Foreskin melanocyte (primary cell): ENCODE measurements at places on chromosomes 11 and 22.

DNA sequence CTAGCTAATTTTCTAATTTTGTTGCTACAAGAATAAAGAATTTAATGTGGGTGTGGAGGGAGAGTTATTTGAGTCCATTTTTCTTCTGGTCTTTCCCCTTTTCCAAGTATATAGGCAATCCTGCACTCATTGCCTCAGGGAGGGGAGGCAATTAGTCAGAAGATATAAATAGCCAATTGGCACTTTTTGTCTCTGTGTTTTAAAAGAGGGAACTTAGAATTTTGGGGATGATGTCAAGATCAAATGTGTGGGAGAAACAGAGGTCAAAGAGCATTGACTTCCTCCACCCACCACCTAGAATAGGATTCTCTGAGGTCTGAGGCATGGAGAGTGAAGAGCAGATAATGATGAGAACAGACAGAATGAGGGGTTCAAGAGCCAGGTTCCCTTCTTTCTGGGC is 120.3 kb upstream of the ZC3H12C start:
- DNase-seq, result no peak

- DNase-seq, result no peak
These were observed 2.9 kb downstream of the RIN1 start for GRCh38 chr11:66333220-66333877.

GRCh38 chr11:69912911-69913451 is 93.8 kb upstream of the FGF3 start:
- DNase-seq, result no peak

DNA sequence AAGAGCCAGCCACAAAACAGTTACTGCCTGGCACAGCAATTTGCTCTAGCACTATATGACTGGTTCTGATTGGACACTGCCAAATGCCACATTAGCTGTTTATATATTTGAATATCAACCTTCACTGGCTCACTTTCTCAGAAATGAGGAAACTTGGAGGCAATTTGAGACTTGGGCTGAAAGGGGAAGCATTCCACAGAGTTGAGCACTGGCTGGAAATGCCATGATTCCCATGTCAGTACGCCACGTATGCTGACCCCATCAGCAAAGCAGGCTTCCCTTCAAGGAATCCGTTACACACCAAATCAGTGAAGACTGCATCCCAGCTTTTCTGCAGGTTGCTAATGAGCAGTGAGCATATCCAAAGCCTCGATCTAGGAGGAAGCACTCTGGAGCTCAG is 34.7 kb downstream of the GALNT18 start:
- DNase-seq, result no peak

GRCh38 chr11:12585861-12586260 is 88.4 kb upstream of the TEAD1 start:
- no peak for DNase-seq

- DNase-seq, result peak; percentile 25
These were observed 4.4 kb upstream of the FOXRED2 start for GRCh38 chr22:36510966-36511881.

GRCh38 chr11:128474036-128474874 is 113.1 kb downstream of the ETS1 start:
- DNase-seq, result no peak

- no peak for DNase-seq
These were observed 122.2 kb upstream of the TRPC6 start for GRCh38 chr11:101705972-101706371.

GRCh38 chr11:115501893-115502589 is 2.2 kb downstream of the CADM1 start:
- DNase-seq, result peak; percentile 22

DNA sequence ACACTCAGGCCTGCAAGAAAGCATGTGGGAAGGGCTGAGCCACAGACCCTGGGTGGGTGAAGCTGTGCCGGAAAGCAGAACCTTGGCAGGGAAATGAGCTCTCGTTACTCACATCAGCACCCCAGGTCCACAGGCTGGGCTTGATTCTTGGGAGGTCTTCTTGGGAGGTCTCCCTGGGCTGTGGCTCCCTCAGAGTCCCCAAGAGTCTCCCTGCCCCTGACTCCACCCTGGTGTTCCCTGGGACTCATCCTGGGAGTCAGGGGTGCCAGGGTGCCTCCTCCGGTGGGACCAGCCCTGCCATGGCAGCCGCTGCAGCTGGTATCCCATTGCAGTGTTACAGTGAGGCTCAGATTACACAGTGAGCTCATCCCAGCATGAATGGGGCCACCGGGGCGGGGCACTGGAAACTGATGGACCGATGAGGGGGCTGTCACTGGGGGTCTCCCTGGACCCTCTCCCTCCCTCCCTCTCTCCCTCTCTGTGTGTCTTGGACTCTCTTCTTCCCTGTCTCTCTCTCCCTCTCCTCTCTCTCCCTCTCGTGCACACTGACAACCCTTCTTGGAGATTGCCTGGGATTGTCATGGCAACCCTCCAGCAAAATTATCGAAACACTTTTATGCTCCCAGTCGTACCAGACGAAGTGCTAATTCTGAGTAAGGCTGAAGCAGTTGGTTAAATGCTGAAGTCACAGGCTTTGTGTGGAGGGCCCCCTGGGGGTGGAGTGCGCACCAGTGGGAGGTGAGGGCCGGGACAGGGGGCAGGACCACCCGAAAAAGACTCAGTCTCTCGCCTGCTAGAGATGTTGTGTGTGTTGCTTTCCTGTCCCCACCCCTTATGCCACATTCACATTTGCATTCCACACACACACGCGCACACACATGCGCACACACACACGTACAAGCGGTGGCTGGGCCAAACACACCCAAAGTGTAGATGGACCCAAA is 8.6 kb upstream of the C11orf96 start:
- no peak for DNase-seq

DNA sequence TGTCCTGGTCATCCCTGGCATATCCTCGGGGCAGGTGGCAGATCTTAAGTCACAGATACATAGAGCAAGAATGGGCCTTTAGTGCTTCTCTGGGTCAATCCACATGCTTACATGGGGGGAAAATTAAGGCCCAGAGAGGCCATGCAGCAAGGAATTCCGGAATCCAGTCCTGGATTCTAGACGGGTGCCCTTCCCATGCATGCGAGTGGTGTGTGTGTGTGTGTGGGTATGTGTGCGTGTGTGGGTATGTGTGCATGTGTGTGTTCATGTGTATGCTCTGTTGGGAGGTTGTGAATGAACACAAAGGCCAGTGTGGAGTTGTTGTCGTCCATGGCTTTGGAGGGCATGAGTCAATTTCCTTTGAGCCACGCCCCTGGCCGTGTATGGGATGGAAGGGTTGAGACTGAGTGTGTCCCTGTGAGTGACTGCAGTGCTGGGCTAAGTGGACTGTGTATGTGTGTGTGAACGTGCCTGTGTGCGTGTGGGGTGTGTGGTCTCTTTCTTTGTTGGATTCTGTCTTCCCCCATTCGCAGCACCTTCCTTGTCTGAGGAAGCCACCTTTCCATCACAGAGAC is 33.4 kb upstream of the EIF3D start:
- DNase-seq, result no peak

- DNase-seq, result no peak
These were observed 6.7 kb downstream of the MUC5B start for GRCh38 chr11:1229471-1230120.

- no peak for DNase-seq
These were observed 8.0 kb downstream of the SF3B2 start for GRCh38 chr11:66059966-66060680.

DNA sequence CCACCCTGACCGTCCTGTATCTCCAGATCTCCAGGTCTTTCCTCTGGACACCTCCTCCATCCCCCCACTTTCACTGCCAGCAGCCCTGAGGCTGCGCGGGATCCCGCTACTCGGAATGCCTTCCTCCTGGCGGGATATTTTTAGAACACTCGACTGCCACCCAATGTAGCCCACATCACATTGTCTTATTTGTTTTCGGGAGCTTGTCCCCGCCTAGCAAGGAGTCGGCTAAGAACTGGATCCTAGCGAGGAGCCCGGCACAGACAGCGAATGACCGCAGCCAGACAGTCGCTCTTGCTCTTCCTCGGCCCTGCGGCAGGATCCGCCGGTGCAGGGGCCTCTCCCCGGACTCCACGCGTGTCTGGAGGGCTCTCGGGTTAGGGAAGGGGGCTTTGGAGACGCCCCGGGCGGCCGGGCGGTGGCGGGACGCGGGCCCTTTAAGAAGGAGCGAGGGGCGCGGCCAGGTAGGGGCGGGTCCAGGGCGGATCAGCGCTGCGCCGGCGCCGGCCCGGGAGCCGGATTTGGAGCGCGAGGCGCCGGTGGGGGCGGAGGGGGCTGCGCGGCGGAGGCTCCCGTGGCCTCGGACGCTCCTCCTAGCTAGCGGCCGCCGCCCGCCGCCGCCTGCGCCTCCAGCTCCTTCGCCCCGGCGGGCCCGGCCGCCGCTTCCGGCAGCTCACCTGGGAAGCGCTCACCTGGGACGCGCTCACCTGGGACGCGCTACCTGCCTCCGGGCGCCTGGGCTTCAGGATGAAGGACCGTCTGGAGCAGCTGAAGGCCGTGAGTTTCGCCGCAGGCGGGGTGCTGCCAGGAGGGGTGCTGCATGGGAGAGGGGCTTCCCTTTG is at the start of gene STX3:
Gene STX3 (plus strand): TSS at position 518 of the 842 bp plus-strand sequence. CDS start 230 bp downstream, at position 748.
- peak; percentile 81 for DNase-seq

DNA sequence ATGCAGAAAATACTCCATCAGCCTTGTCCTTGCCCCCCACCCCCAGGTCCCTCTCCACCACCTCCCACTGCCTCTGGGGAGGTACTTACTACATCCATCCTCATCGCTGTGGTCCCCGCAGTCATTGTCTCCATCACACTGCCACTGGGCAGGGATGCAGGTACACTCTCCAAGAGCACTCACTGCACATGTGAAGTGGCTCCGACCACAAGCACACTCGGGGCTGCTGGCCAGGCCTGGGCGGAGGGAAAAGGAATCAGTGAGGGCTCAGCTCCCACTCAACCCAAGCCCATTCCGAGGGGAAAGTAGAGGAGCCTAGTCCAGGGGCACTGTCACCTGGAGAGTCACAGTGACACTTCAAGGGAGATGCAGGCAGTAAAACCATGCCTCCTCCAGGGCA is 15.7 kb downstream of the LRP4 start:
- no peak for DNase-seq

- DNase-seq, result peak; percentile 10
These were observed at the start of gene LARGE1 for GRCh38 chr22:33920197-33920540. TSS of gene LARGE1 (minus strand) at chr22:33920476.

DNA sequence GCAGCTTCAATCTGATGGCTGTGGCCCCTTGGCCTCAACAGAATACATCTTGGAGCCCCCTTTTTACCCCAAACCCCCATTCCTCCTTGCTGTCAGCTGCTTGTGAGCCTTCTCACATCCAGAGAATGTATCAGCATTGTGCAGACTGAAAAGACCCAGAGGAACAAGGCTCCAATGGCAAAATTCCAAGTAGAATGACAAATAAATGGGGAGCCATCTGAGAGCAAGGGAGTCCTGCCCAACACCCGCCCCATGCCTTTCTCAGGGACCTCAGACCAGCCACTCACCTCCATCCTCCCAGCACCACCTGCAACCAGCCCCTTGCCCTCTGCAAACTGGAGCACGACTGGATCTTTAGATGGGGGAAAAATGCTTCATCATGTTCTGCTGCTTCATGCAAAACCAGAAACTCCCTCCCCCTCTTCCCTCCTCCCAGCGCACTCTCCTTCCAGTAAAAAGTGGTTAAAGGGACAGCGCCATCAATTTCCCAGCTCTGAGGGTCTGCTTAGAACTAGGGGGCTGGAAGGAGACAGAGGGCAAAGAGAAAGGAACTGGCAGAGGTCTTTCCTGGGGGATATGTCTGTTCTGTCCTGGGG is 2.2 kb upstream of the NEFH start:
- no peak for DNase-seq

DNA sequence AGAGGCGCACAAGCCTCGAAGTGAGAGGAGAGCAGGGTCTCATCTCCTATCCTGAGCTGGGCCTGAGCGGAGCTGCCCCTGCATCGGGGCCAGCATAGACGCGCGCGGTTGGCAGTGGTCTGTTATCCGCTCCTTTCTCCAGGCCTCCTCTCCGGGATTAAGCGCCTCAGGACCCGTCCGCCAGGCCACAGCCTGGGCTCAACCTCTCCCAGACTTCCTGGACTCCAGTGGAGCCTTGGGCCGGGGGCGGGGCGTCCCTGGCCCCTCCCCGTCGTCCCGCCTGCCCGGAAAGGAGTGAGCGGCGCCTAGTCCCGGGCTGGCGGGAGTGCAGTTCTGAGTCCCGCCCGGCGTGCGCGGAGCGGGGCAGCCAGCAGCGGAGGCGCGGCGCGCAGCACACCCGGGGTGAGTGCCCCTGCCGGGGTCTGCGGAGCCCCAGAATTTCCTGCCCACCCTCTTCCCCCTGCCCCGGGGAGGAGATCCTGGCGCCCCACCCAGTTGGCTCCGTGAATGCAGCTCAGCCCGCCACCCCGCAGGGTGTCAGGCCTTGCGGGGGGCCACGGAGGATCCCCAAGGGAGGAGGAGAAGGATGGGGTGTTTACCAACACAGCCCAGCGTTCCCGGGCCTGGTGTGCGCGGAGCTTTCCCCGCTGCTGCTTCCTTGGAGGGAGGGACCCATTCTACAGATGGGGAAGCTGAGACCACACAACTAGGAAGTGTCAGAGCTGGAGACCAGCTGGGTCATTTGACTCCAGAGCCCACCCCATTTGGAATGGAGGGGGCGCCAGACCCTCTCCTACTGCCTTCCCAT is at the start of gene TCIRG1:
Gene TCIRG1 (plus strand): TSS at position 308 of the 808 bp plus-strand sequence. CDS start 2,247 bp downstream, outside the sequence.
- peak; percentile 78 for DNase-seq

- DNase-seq, result no peak
These were observed 20.2 kb upstream of the GAL start for GRCh38 chr11:68664141-68664540.

DNA sequence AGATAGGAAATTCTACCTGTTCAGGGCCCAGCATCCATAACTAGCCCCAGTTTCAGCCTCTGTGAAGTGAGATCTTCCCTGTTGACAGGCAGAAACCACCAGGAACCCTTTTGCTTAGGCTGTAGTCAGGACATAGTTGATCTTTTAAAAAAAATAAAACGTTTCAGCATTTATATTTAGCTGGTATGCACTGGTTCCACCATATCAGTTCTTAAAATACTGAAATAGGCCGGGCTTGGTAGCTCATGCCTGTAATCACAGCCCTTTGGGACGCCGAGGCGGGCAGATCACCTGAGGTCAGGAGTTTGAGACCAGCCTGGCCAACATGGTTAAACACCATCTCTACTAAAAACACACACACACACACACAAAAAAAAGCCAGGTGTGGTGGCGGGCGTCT is 35.3 kb downstream of the GALNT18 start:
- no peak for DNase-seq

- DNase-seq, result no peak
These were observed 1.3 kb downstream of the B3GAT1 start for GRCh38 chr11:134410766-134411165.

- no peak for DNase-seq
These were observed 226.9 kb downstream of the BUD13 start for GRCh38 chr11:116545912-116546311.

- no peak for DNase-seq
These were observed 1.5 kb upstream of the PLEKHA7 start for GRCh38 chr11:17015627-17016126.
